ENCODE measurements at places on chromosomes 3 and 15. TPM values are rescaled to one million over a fixed set of nuclear protein-coding genes. Genes with fewer than 3 reads are reported as not detected.

- no peak for DNase-seq
Observed at GRCh38 chr3:17747890-17748247, 5.4 kb upstream of the TBC1D5 start.

GRCh38 chr3:15519096-15519495 is 2.4 kb downstream of the COLQ start:
- no peak for DNase-seq

GRCh38 chr3:146203776-146204175 is 42.8 kb upstream of the PLOD2 start:
- DNase-seq, result no peak

The KCNMB3 gene
- 0.19 TPM for total RNA-seq

The ETV5 gene
- 15.3 TPM for total RNA-seq

GRCh38 chr3:52246264-52246620 is 683 bp downstream of the PPM1M start:
- no peak for DNase-seq

DNA sequence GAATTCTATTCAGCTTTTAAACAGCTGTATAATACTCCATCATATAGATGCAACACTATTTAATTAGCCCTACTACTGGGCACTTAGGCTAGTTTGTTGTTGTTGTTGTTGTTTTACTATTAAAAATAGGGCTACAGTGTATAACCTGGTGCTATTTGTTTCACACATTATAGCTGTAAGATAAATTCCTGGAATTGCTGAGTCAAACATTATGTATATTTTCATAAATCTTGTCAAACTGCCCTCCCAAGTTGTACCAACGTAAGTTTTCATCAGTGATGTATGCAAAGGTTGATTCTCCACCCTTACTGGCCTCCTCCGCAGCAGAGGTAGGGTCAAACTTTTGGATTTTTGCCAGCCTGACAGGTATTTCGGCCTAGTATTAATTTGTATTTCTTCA is 3.8 kb upstream of the CEMIP start:
- no peak for DNase-seq

DNA sequence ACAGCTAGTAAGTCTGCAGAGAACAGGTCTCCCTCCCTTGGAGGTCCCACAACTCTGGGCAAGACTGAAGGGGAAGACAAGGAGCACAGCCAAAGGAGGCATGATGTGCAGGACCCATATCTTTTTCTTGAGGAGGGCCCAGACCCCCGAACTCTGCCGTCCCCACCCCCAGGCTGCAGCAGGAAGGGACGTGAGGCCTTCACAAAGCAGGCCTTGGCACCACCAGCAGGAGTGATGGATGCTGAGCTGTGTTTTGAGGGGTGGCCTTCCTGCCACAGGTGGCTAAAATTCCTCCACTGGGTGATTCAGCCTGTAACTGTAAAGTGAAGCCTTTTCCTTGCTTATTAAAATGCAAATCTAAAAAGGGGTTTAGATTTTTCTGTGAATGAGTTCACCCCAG is 8.6 kb downstream of the PLA2G4D start:
- no peak for DNase-seq

The SEMA3F gene
- total RNA-seq, result 113 TPM

DNA sequence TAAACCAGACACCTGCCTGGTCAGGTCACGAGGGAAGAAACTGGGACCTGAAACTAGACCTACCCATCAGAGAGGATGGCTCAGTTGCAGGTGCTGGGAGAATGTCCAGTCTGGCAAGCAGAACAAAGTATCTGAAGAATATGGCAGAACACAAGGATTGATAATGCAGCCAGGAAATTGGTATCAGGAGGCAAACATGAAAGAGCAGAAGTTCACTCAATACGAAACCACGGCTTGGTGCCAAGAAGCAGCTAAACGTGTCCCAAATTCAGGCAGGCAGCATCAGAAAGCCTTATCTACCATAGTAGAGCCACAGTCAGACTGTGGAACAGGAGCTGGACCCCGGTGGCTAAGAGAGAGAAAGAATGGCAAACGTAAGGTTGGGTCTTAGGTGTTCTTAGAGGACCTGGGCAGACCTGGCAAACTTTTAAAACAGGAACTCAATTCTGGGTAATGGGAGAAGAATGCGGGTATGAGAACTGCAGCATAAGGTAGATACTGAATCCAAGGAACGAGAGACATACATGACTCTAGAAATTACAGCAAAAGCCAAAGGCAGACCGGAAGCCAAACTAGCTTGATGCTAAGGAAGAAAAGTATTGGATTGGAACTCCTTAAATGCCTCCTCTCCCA is 169.0 kb upstream of the NECTIN3 start:
- DNase-seq, result no peak

DNA sequence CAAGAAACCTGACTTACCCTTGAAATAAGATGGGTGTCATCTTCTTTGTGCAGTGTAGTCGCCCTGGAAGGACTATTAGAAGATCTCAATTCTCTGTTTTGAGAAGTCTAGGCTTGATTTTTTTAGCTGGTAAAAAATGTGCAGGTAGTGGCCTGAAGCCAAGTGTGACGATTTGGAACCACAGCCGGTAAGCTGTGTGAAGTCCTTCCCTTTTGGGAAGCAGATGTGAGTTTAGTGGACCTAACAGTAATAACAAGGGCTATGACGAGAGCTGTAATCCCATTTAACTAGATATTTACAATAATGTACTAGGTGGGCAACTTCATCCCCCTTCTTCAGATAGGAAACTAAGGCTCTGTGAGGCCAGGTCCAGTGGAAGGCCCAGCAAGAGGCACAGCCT is 81.7 kb upstream of the MYZAP start:
- no peak for DNase-seq

Data from lower leg skin (tissue), 4 donors.